NCI-H526 treated with DMSO at 0.1 percent for 48 hours (cell line): ENCODE measurements at places on chromosomes 11 and 22.

DNA sequence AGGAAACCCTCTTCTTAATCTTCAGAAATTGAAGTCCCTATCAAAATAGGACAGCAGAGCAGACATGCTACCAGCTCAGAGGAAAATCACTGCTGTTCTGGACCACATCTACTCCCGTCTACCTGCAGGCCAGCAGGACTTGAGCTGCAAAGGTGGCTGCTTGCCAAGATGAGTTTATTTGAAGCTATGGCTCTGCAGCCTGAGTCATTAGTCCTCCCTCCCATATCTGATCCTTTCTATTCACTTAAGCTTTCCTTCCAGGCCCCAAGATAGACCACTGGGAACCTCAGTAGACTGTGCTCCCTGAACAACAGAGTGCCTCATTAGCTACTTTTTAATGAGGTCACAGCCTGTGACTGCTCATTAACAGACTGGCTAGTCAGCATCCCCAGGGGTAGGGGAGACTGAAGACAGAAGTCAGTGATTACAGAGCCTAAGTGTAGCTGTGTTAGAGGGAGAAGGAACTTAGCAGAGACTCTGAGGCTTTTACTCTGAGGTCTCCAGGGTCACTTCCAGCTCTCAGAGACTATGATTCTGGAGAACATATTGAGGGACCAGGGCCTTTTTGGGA lies 6.8 kb upstream of the OR10A2 start:
- no peak for DNase-seq

DNA sequence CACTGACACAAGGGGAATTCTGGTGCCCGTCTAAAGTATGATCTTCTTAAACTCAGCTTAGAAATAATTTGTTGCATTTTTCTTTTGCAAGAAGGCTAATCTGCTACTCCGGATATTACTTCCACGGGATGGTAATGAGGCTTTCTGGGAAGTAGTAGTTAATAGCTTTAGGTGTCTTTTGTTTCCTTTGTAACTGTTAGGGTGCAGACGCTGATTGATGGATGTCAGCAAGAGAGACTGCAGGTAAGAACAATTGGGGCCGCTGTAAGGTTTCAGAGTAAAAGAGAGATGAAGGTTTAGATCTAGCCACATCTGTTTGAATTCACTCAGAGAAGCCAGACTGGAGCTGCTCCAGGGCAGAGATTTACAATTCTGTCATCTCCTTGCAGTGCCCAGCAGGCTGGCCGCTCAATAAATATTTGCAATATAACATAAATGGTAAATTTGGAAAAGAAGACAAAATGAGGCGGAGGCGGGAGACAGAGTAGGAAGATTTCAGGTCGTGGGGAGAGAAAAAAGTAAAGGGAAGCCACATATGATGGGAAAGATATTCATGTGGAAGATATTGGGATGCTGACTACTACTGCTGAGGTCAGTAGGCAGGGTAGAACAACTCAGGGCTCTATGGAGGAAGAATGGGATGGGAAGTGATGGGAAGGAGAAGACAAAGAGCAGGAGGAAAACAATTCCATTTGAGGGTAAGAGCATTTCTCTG lies 320.5 kb downstream of the AASDHPPT start:
- no peak for DNase-seq

DNA sequence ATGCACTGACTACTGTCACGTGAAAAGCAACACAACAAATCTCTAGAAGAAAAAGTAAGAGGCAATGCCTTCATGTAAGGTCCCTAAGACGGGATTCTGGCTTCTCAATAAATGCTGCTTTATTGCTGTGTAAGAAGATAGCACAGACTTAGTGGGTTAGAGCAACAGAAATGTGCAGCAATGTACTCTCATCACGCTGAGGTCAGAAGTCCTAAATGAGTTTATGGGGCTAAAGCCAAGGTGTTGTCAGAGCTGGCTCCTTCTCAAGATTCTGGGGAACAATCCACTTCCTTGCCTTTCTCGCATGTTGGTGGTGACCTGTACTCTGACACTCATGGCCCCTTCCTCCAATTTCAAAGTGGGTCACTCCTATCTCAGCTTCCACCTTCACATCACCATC lies 93.4 kb downstream of the SHANK2 start:
- no peak for DNase-seq

DNA sequence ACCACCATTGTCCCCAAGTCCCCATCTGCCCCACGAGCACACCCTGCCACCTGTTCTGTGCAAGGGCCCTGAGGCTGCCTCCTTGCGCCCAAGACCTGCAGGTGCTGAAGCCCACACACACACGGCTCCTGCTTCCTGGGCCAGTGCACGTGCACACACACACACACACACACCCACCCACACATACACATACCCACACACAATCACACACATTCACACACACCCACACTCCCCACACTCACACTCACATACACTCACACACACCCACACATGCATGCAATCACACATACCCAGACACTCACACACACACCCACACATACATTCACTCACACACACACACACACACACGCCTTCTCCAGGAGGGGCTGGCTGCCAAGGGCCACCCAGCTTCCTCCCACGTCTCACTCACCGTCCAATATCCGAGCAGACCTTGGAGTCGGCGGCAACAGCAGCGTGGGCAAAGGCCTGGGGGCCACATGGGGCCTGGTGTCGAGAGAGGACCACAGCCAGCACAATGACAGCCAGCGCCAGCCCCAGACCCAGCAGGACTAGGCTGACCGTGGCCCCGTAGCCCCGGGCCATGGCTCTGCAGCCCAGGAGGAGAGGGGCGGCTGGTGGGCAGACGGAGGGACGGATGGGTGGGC lies 616 bp downstream of the GGT5 start:
- no peak for DNase-seq

GRCh38 chr11:69948256-69949141 lies 129.3 kb upstream of the FGF3 start:
- no peak for DNase-seq

- DNase-seq: no peak
Measured at GRCh38 chr11:105757107-105757506, 147.2 kb downstream of the GRIA4 start.

DNA sequence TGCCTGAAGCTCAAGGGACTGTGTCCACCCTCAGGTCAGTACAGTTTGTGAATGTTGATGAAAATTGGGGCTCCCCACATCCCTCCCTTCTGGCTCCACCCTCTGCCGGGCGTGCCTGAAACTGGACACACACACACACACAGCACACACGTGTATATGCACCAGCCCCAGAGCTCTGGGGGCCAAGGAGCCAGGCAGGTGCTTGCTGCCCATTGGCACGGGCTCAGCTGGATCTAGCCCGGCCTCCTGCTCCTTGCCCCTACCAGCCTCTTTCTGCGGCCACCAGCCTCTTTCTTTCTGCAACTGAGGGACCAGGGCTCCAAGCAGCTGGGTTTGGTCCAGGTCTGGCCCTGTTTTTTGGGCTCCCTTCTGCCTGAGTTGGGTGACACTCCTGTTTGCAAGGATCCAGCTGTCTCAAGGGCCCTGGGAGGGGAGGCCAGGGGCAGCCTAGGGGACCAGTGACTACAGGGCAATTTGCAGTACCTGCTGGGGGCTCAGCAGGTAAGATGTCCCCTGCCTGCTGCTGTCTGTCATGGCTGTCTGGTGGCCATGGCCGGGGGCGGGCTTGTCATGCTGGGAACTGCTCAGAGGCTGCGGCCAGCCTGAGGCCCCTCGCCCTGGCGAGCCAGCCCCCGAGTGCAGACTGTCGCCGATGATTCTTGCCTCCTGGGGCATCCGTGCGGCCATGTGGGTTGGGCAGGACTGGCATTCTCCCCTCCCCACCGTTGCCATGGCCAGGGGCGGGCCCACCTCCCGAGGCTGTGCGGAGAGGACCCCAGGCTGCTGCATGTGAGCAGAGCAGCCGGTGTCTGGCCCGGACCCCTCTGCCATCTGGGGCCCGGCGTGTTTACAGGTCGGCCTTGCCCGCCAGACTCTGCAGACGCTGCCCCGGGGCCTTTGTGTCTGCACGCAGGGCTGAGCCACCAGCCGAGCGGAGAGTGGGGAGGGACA lies 51.5 kb upstream of the PPARA start:
- no peak for DNase-seq

- DNase-seq: peak; percentile 7
Measured at GRCh38 chr11:43736502-43737200, 56.1 kb downstream of the HSD17B12 start.

DNA sequence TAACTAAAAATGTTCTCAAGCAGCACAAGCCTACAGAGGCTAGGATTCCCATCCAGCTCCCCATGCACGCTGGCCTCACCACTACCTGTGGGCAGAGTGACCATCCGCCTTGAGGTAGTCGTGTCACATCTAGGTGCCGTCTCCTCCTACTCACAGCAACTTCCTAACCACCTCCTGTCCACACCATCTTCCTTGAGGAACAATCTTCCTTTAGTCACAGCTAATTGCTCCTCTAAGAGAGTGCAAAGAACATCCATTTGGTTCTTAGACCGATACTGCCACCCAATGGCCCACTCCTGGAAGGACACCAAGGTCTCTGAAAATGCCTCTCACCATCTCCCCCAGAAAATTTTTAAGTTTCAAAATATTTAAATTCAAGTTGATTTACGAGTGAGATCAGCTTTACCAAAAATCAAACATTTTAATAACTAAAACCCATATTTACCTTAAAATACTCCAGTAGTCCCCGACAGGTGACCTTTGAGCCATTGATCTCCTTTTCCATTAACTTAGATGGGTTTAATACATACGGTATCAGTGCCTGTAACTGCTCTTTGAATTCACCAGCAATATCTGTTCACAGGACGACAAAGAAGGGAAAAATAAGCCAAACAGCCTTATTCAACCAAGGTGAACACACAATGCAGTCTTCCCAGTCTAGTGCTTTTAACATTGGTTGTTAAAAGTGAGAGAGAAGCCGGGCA lies 21.7 kb upstream of the PLAAT3 start:
- peak; percentile 17 for DNase-seq

- DNase-seq: no peak
Measured at GRCh38 chr11:107268977-107269376, 188.6 kb downstream of the CWF19L2 start.

GRCh38 chr22:50217543-50218152 lies 16.8 kb downstream of the SELENOO start:
- DNase-seq: no peak

- DNase-seq: no peak
Measured at GRCh38 chr11:108931168-108931567, 266.3 kb downstream of the DDX10 start.

DNA sequence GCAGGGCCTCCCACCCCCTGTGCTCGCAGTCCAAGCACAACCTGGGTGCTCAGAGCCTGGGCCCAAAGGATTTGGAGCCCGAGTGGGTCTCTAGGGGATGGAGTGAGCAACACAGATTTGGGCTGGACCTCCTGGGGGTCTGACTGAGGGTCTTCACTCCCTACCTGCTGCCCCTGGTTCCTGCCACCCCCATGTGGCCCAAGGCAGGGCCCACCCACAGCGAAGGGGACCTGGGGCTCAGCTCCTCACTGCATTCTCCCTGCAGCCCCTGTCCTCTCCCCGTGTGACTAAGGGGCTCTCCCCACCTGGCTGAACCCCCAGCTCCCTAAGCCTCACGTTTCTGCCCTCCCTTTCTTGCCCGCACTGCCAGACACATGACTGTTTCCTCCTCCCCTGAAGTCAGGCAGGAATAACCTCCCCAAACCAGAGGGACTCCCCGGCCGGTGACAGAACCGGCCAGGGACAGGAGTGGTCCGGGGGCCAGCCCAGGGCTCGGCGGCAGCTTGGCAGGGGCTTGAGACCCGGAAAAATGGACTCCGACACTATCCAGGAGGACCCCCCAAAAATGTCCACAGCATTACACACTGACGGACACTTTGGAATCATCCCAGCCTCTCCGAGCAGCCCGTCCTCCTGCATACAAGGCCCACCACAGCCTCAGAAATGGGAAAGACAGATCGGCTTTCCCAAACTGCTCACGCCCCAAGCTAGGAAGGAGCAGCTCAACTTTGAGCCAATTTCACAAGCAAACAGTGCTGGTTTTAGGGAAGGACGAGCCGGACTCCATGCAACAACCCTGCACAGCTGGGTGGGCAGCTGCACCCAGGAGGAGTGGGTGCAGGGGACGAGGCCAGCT lies 57.8 kb downstream of the BRD1 start:
- DNase-seq: no peak

DNA sequence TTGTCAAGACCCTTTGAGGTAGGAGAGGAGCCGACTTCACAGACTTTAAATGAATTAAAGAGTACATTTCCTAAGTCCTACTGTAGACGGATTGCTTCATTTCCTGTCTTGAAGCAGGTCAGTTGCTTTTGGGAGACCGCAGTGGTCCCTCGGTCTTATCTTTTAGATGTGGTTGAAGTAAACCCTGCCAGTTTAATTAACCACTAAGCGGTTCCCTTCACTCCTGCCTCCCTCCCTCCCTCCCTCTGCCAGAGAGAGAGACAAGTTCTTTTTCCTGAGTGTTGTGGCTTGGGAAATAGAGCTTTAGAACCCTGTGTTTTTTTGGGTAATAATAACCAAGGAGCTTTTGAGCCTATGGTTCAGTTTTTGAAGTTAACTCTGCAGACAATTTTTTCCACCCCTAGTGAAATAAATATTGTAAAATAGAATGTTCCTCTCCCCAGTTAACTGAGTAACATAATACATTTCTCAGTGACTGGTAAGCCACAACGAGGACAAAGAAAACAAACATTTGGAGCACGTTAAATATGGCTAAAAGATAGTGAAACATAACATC lies 147.5 kb downstream of the LDLRAD3 start:
- DNase-seq: no peak

- no peak for DNase-seq
Measured at GRCh38 chr22:31436132-31436531, 36.7 kb downstream of the DRG1 start.

GRCh38 chr11:96614846-96615245 lies 225.0 kb downstream of the JRKL start:
- no peak for DNase-seq

- no peak for DNase-seq
Measured at GRCh38 chr11:68412593-68413475, 47.7 kb upstream of the PPP6R3 start.

DNA sequence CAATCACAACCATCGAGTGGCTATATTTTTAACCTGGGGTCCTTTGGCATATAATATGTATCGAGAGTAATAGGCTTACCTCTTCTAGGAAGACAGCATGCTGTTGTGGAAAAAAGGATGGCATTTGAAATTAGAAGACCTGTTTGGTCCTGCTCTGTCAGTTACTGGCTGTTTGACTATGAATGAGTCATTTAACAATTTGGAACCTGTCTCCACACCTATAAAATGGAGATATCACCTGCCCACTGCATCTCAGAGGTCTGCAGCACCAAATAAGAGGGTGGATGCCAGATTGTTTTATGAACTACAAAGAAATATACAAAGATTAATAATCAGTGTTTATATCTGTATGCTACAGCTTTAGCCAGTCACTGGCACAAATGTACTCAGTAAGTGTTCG lies 60.8 kb downstream of the SLC25A17 start:
- no peak for DNase-seq

GRCh38 chr11:67119585-67120391 lies 725 bp downstream of the KDM2A start:
- peak; percentile 18 for DNase-seq

- no peak for DNase-seq
Measured at GRCh38 chr22:31119026-31119717, 3.6 kb upstream of the INPP5J start.

GRCh38 chr22:26435327-26436093 lies 6.5 kb downstream of the ASPHD2 start:
- no peak for DNase-seq

- DNase-seq: peak; percentile 7
Measured at GRCh38 chr22:30969532-30970355, 679 bp downstream of the TUG1 start.

- no peak for DNase-seq
Measured at GRCh38 chr22:50257041-50257440, 4.4 kb downstream of the MAPK12 start.
